ENCODE measurements at places on chromosomes 5 and 9.

DNA sequence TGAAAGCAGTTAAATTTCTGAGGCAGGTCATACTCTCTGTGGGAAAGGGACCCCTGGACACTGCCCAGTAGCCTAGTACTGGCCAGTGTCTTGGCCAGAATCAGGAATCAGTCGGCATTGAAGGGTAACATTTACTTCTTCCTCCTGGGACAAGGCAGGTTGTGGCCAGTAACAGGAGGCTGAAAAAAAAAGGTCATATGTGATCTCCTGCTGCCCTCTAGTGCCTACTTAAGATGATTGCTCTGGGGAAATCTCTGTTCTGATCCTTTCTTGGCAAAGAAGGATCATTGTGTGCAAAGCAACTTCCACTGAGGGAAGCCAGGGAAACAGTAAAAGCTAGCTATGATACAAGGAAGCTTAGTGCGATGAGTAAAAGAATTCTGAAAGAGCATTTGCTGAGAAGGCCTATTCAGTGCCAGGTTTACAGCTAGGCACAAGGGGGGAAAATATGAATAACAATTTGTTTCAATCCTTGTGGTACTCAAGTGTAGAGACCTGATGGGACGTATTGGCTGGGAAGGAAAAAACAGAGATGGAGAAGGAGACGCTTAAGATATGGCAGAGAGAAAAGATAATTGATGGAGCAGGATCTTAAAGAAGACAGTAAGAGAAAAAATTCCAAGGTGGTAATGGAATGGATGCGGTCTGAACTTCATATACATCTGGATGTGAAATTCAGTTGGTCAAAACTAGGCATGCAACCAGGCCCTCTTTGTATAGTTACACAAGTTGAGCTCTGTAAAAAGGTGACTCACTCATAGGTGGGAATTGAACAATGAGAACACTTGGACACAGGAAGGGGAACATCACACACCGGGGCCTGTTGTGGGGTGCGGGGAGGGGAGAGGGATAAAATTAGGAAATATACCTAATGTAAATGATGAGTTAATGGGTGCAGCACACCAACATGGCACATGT lies 25.8 kb upstream of the TRIM32 start:
- peak; percentile 48 for DNase-seq

DNA sequence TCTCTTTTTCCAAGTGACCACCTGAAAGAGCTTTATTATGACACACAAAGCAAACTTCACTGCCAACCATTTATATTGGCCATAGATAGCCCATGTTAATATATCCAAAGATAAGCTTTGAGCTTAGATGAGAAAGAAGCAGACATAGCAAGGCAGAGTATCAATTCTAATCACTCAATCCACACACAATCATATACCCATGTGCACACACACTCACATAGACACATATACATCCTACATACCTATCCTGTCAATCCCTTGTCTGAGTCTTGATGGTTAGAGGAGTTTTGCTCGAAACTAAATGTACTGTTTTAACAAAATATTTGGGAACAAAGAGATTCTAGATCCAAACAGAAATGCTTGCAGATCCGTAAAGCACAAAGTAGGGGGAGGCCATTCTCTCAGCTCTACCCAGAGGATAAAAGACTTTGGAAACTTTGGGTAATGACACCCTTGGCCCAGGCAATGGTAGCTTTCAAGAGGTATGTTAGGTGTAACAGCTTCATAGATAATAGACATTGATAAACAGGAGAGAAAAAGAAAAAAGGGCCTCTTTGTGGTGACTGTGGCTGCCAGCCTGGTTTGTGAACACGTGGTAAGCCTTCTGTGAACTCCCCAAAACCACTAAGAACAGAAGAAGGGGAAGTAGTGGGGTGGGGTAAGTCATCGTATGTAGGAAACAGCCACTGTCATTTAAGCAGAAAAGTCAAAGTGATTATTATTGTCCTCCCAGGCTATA lies 121.6 kb downstream of the TLR4 start:
- no peak for DNase-seq

DNA sequence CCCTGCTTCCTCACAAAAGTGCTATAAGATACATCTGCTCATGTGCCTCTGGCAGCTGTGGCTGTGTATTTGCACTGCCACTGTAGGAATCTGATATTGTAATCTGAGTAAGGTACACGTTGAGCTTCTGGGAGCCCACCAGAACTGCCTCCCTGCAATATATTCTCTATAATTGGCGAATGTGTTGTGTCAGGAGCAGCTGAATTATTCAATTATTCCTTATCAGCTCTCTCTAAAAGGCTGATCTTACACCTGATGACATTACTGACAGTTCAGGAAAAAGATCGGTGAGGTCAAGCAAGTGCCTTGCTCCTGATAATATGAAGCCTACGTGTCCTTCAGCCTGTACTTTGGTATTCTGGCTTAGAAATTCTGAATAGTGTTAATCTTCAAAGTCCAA lies 1015.0 kb downstream of the CDH9 start:
- DNase-seq, result no peak

- no peak for DNase-seq
Measured at GRCh38 chr5:93208141-93208751, 372.8 kb downstream of the NR2F1-AS1 start.

DNA sequence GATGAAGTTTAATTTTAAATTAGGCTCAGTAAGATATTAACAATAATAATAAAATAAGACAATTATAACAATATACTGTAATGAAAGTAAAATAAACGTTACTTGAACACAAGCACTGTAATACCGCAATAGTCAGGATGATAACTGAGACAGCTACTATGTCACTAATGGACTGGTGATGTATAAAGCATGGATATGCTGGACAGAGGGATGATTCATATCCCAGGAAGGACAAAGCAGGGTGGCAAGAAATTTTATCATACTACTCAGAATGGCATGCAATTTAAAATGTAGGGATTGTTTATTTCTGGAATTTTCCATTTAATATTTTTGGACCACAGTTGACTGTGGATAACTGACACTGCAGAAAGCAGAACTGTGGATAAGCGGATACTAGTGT lies 196.9 kb downstream of the VPS13A start:
- no peak for DNase-seq

- no peak for DNase-seq
Measured at GRCh38 chr5:1109542-1110306, 2.1 kb downstream of the SLC12A7 start.

- no peak for DNase-seq
Measured at GRCh38 chr5:124538931-124539330, 207.5 kb downstream of the ZNF608 start.

GRCh38 chr9:133641396-133641655 lies 5.2 kb downstream of the DBH start:
- no peak for DNase-seq

- no peak for DNase-seq
Measured at GRCh38 chr9:116855881-116856662, 169.0 kb downstream of the TRIM32 start.

- DNase-seq, result no peak
Measured at GRCh38 chr5:141881886-141882285, 3.7 kb upstream of the PCDH1 start.

GRCh38 chr5:10778179-10778910 lies 17.3 kb upstream of the DAP start:
- no peak for DNase-seq

- no peak for DNase-seq
Measured at GRCh38 chr5:22390888-22391287, 462.3 kb downstream of the CDH12 start.

DNA sequence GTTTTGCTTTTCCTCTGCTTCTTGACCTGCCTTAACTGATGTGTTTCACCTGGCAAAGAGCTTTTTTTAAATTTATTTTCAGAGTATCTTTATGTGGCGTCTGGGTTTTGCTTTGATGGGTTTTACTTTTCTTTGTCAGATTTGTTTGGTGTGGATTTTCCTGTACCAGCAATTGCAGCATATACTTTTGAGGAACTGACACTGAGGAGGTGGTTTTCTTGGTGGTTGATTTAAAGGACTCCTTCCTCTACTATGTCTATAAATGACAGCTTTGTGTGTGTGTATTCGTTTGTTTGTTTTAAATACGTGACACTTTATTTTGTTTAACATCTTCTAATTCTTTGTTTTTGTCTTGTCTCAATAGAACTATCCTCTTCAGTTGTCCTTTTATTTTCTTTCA lies 1071.9 kb upstream of the ARRDC3 start:
- no peak for DNase-seq

DNA sequence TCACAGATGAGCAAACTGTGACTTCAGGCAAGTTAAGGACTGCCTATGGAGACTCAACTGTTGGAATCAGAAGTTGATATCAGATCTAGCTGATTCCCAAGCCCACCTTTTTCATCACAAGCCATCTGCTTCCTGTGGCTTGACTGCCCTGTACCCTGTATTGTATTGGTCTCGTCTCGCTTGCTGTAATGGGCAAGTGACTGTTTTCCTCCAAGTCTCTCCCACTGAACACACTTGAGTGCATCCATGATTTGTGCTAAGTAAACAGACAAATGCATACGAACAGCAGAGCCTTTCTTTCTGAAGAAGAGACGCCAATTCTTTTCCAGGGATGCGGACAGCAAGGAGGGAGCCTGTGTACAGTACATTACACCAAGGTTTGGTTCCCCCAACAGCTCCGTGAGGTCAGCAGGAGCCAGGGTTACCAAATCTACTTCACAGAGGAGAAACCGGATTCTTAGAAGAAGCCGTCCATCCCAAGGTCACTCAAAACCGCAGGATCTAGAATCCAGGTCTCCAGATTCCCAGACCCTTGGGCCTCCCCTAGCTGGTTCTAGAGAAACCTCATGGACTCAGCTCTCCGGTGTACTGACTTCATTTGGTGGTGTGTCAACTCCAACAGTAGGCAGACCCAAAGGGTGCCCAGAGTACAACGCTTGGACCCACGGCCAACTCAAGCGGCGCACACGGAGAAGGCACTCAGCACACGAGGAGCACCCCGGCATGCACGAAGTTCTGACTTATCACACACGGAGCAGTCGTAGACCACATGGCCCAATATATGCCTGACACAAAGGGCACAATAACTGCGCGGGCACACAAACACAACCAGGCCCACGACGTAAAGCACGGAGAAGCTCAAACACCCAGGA lies 1.1 kb downstream of the BAG1 start:
- DNase-seq, result no peak

GRCh38 chr5:146310540-146310939 lies 28.1 kb upstream of the POU4F3 start:
- DNase-seq, result no peak

- no peak for DNase-seq
Measured at GRCh38 chr5:30498972-30499371, 694.5 kb upstream of the CDH6 start.

DNA sequence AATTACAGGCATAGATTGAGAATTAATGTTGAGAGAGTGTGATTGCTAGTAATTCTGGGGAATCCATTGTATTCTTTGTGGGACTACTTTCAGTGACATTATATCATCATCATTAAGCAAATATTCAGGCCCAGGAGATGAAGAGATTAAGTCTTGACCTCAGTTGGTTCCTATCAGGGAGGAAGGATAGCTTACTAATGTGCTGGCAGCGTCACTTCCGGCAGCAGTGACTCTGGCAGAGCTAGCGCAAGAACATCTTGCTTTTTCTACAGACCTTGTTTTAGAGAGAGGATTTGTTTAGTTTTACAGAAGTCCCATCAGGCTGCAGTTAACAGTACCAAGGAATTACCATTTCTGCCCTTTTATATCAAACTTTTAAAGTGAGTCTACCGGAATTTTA lies 20.3 kb downstream of the OSTF1 start:
- no peak for DNase-seq

GRCh38 chr5:138226910-138227309 lies 13.8 kb upstream of the CDC23 start:
- DNase-seq, result no peak

- no peak for DNase-seq
Measured at GRCh38 chr9:85430659-85431338, 311.0 kb downstream of the AGTPBP1 start.

GRCh38 chr5:151900891-151901290 lies 23.8 kb downstream of the GLRA1 start:
- DNase-seq, result no peak

GRCh38 chr5:20347334-20347733 lies 359.3 kb upstream of the CDH18 start:
- no peak for DNase-seq

DNA sequence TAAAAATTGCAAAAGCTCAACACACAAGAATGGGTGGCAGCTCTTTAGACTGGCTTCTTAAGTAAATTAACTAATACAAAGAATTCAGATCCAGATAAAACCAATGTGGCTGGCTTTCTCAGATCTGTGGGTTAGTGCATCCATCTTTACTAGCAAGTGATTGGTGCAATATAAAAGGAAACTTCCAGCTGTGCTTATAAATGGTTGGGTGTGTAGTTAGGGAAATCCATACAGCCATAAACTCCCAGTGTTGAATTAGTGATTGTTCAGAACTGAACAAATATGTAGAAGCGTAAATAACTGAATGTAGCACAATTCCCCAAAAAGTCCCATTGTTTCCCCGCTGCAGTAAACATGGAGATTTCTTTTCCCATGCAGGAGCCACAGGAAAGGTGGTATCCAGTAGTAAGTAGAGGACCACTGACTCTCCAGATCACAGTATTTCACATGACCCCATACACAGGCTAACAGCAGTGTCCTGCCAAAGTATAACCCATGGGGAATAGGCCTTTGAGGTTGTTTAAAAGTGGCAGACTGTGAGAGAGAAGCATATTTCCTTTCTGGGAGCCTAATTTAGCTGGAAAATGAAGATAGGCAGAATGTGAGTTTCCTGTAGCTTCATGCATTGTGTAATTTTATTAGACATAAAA lies 173.1 kb upstream of the SLC12A2 start:
- DNase-seq, result no peak

DNA sequence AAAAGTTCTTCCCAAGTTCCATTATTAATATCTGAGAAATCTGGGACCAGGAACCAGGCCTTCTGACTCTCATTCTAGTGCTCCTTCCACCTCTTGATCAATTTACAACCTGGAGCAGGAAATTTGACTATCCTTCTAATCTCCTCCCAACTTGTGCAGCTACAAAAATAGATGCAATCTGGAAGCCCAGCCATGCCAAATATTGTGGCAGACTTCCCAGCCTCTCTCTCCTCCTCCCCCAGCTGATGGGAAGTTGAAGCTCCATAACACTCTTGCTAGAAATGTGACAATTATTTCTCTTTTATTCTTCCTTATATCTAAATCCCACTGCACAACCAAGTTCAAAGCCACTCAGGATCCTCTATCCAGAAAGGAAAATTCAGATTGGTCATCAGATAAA lies 252.1 kb downstream of the SEC61B start:
- no peak for DNase-seq

DNA sequence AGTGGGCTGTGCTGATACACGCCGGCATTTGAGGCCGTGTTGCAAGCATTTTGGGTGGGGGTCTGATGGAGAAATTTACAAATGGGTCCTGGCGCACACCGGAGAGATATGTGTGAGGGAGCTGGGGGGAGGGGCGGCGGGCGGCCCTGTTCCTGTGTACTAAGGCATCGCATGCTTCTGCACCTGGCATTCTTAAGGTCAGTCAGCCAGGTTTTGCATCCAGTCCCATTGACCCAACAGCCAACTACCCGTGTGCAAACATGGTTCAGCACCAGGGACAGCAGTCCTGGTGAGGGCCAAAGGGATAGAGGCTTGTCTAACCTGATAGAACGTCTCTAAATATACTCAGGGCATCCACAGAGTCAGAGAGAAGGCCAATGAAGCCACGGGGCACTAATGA lies 839 bp downstream of the GABRG2 start:
- DNase-seq, result peak; percentile 90

GRCh38 chr5:68086857-68087256 lies 128.7 kb upstream of the PIK3R1 start:
- no peak for DNase-seq

- DNase-seq, result no peak
Measured at GRCh38 chr5:80810425-80810824, 149.7 kb upstream of the RASGRF2 start.

GRCh38 chr9:6930827-6931226 lies 173.1 kb downstream of the KDM4C start:
- no peak for DNase-seq
